ENCODE measurements at places on chromosomes 5 and 9. TPM values are rescaled to one million over a fixed set of nuclear protein-coding genes. Genes with fewer than 3 reads are reported as not detected.

DNA sequence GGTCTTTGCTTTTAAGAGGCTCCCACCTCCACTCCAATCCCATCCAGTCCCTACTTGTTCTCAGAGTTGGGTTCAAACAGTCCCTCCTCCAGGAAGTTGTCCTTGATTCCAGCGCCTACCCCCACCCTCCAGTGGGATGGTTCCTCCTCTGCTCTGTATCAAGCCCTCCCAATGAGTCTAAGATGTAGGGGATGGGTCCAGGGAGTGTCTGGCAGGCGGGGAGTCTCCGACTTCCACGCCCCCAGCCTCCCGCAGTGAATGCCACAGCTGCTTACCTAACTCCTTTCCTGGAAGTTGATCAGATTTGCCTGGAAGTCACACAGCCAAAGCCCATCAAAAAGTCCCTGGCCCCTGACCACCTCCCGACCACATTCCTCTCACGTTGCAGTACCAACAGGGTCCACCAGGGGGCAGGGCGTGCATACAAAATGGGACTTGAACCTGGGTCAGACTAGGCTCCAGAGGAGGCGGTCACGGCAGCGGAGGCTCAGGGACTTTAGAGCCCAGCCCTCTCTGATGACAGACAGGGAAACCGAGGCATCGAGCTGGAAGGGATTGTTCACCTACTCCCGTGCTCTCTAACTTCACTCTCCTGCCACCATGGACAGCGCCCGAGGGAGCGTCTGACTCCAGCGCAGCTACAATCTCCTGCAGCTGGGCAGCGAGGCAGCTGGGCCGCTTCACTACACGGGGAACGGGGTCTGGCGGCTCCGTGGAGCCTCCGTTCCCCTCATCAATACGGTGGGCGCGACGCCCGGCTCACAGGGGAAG is 25.0 kb upstream of the TDRD7 start:
- peaks cover 41% of the 10 kb centered on the region for H3K4me1 ChIP-seq
- H3K27me3 ChIP-seq, result peaks cover 33% of the 10 kb centered on the region
- H3K36me3 ChIP-seq, result no peaks in the 10 kb centered on the region
- no peak overlapping the region for H3K4me3 ChIP-seq
- DNase-seq, result peak; percentile 63
- H3K27ac ChIP-seq, result no peak overlapping the region

DNA sequence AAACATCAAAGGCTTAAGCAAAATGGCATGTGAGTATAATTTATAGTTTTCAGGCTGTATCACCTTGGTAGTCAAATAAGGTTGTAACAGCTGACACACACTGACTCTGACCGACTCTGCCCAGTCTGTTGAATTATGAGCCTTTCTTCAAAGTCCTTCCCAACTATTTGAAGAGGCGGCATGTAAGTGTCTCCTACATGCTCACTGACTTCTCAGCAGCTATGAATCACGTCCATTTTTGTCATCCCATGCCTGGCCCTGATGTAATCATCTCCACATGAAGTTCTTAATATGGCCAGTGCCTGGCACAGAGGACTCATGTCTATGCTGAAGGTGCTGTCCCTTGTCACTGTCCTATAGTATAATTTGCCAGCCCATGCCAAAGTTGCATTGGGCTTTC is 5.1 kb upstream of the PTBP3 start:
- no peaks in the 10 kb centered on the region for H3K36me3 ChIP-seq
- no peak overlapping the region for H3K4me3 ChIP-seq
- H3K4me1 ChIP-seq, result peaks cover 7% of the 10 kb centered on the region
- peaks cover 4% of the 10 kb centered on the region for H3K27me3 ChIP-seq

DNA sequence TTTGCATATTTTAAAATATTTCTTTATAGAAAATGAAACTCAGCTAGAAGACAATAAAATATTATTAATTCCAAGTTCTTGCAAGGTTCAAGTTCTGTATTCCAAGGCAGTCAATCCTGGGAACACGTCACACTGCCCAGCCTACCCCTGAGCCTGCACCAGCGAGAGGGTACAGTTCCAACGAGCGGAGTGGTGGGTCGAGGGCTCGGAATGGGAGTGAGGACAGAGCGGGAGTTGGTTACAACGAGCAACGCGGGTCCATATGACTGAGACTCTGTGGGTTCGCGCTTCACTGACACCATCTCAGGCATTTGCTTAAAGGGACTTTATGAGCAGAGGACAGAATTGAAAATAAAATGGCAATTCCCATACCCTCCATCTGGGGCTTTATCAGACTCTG is 40.0 kb upstream of the SPTLC1 start:
- H3K27ac ChIP-seq, result no peak overlapping the region
- H3K4me3 ChIP-seq, result no peak overlapping the region
- H3K27me3 ChIP-seq, result peaks cover 3% of the 10 kb centered on the region
- H3K4me1 ChIP-seq, result no peaks in the 10 kb centered on the region
- DNase-seq, result no peak
- no peaks in the 10 kb centered on the region for H3K36me3 ChIP-seq

DNA sequence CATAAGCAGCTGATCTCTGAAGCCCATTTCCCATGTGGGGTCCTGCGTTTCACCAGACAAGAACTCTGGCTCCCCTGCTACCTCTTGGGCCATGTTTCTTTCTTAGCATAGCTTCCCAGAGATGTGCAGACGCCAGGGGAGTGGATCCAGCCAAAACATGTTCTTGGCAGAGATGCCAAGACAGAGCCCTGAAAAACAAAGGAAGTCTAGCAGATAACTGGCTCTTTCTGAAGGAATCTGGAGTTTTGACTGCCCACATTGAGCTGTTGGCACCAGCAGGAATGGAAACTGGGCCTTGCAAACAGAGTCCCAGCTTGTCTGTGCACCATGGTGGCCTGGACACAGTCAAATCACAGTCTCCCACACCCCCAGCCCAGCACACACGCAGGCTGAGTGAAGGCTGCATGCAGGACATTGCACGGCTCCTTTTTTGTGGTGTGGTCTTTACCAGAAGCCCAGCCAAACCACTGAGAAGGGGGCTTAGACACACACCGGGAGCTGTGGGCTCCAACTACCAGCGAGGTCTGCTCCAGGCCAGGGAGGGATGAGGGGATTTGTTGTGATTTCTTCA is 114.7 kb downstream of the SNX18 start:
- H3K27me3 ChIP-seq, result peaks cover 4% of the 10 kb centered on the region
- H3K4me1 ChIP-seq, result peaks cover 8% of the 10 kb centered on the region
- H3K36me3 ChIP-seq, result peaks cover 8% of the 10 kb centered on the region
- no peak overlapping the region for H3K4me3 ChIP-seq

DNA sequence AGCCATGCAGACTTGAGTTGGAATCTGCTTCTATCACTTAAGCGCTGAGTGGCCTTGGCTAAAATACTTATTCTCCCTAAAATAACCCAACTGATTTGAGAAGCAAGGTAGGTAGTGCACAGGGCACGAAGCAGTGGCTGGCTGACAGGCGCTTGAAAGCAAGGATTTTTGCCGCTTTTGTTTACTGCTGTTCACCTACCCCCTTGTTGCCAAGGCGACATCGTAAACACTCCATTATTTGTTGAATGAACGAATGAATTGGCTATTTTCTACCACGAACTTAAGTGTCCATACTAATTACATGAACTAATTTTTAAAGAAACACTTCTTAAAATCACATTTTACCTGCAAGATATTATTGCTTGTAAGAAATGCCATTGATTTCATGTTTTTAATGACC is 98.0 kb downstream of the ANKH start:
- DNase-seq, result no peak
- H3K36me3 ChIP-seq, result no peaks in the 10 kb centered on the region
- no peak overlapping the region for H3K27ac ChIP-seq
- no peaks in the 10 kb centered on the region for H3K27me3 ChIP-seq

GRCh38 chr5:148953711-148954110 is 109.2 kb downstream of the SH3TC2 start:
- H3K27me3 ChIP-seq, result peaks cover 7% of the 10 kb centered on the region
- no peak overlapping the region for H3K4me3 ChIP-seq
- no peak overlapping the region for H3K27ac ChIP-seq
- H3K36me3 ChIP-seq, result no peaks in the 10 kb centered on the region
- DNase-seq, result no peak

DNA sequence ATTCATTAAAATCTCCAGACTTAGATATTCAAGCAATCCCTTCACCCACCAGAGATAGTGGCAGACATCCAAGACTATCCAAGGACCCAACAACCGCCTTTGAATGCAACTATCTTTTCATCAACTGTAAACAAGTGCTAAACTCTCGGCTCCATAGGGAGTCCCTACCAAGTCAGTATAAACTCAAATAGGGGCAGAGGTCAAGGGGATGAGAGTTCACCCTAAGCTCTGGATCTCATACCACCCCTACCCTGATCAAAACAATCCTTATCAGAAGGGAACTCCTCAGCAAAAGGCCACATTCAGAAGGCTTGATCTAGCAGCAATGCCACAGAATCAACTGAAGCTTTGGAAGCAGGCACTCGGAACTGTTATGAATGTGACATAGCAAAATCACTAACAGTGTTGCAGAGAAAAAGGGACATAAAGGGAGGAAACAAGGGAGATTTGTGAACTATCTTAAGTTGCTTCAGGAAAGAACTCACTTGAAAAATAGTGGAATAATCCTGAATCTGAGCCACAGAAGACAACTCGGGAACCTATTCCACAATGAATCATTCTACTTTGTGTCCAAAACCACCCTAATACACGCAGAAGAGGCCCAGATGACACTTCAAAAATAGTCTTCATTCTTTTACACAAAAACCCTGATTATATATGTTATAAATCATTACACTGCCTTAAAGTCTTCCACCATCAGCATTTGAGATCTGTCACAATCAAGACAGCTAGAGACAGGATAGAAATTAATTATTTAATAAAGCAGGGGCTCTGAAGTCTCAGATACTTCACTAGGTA is 49.8 kb downstream of the NR6A1 start:
- H3K36me3 ChIP-seq, result no peaks in the 10 kb centered on the region
- H3K4me1 ChIP-seq, result peaks cover under 1% of the 10 kb centered on the region
- no peak for DNase-seq
- no peak overlapping the region for H3K27ac ChIP-seq
- H3K27me3 ChIP-seq, result peaks cover 3% of the 10 kb centered on the region

Gene ZFP2
- 0.41 TPM for total RNA-seq

Gene GABBR2
- total RNA-seq, result not detected
